ENCODE measurements at places on chromosomes 13 and 19.

DNA sequence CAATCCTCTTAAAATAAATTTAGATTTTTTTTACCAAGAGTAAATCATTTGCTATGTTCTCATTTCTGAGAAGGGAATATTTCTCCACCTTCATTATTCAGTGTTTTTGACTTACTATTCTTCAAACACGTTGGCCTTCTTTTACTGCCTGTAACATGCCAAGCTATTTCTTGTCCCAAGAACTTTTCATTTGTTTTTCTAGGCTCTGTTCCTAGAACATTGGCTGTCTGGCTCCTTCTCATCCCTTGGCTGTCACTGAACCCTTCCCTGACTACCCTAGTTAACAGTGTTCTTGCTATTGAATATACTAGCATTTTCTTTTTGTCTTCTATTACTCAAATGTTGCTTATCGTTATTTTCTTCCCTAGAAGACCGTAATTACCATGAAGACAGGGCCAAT lies 248.1 kb downstream of the ITGBL1 start:
- peak; percentile 21 for DNase-seq

- no peak for DNase-seq
Measured at GRCh38 chr13:66128201-66128600, 1101.9 kb downstream of the PCDH9 start.

DNA sequence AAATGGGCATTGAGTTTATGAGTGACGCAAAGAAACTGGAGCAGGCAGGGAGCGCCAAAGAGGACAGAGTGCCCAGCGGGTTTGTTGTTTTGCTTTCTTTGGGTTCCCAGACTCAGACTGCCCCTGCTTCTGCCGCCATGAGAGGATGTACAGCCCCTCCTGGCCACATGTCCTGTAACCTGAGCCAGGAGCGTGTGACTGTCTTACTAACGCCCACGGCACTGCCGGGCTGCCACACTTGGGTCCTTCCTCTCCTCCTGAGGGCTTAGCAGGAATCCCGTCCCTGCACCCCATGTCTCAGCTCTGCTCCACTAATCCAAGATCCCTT lies 80.5 kb downstream of the GPR12 start:
- DNase-seq: peak; percentile 23

DNA sequence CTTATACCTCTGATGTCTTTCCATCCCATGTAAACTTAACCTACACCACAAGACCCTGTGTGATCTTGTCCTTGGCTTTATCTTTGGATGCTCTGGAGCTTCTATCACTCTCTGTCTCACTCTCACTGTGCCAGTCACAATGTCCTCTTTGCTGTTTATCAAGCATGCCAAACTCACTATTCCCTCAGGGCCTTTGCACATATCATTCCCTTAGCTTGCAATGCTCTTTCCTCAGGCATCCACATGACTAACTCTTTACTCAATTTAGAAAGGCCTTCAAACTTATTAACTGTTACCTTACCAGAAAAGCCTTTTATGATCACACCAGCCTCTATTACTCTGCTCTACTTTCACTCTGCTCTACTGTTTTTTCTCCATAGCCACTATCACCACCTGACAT lies 354.1 kb downstream of the RFC3 start:
- DNase-seq: peak; percentile 59

DNA sequence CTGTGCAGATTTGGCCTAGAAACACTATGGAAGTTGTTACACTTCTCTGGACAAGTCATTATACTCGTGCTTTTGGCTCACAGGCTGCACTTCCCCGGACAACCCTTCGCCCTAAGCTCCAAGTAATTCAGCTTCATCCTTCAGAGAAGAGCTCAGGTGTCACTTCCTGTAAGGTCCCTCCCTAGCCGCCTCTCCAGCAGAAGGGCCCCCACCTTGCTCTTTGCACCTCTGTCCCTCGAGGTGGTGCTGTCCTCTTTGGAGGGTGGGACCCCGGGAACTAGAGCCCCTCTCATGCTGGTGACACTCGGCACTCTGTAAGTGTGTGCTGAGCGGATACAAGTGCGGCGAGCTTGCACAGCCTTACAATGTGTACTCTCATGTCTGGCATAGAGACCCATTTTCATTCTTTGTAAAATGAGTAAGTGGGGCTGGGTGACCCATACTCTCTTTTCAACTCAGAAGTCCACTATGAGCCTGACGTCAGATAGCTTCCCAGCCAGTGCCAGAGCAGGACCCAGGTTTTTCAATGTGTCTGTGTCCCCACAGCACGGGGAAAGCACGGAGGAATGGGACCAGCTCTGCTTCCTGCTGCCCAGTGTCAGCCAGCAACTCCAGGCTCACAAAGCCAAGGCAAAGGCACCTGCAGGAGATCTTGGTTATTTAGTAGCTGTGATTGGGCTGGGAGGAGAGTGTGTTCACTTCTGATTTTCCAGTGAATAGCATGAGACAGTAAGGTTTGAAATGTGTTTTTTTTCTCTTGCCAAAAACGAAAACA lies 26.9 kb downstream of the CHAMP1 start:
- no peak for DNase-seq

DNA sequence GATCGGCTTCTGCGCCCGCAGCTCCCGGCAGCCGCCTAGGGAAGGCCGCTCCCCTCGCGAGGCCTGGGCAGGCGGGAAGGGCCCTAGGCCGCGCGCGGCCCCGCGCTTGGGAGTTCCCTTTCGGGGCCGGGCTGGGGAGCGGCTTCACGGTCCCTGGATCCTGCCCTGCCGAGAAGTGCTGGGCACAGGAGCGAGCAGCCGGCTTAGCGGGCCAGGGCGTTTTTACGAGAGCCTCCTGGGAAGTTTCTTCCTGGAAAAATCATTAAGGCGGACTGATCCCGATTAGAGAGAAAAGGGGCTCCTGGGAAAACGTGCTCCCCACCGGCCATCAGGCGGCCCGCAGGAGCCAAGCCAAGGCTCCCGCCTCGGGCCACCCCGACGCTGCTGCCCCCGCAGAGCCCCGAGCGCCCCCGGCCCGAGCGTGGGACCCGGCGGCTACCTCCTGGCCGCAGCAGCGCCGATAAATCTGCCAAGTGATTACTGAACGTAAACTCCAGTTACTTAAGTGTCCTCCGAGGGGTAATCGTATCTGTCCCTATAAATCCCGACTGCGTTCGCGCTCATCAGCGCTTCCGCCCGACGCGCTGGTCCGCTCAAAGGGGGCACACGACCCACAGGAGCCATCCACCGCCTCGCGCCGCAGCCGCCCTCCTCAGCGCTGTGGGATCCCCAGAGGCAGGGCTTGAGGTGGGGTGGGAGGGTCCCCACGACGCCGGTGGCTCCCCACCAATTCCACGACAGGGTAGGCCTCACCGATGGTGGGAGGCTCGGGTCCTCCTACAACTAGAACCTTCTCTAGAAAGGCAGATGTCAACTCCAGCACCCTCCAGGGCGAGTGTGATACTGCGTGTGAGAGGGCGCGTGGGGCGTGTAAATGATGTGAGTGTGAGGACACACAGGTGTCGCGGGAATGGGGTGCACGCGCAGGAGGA lies 2.8 kb downstream of the ZIC5 start:
- peak; percentile 26 for DNase-seq

- DNase-seq: no peak
Measured at GRCh38 chr19:38072776-38073750, 151.0 kb downstream of the DPF1 start.

Measured in fibroblast of skin of scalp (primary cell).